ENCODE measurements at places on chromosomes 12 and 14.

GRCh38 chr12:79624378-79624777 lies 66.4 kb downstream of the PAWR start:
- no peak for DNase-seq

DNA sequence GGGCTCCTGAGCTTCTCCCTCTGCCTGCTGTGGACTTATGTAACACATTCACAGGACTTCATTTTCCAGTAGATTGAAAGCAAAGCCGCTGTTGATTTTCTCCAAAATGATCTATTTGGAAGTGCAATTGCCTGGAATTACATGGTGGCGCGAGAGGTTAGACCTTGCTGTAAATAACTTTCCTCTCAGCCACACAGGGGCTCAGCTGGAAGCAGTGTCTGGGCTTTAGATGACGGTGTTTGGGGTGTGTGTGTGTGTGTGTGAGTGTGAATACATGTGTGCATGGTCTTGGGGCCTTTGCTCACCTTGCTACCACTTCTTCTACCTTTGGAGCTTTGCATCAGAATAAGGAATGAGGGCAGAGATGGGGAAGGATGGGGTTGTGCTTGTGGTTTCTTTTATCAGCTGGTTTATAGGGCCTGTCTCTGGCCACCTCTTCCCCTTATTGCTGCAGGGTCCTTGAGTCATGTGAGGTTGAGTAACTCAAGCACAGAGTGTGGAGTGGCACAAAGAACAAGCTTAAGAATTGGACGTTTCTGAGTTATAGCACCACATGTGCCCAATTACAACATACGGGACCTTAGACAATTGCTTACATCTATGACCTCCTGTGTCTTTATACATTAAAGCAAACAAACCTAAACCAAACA lies 280.6 kb downstream of the NRXN3 start:
- no peak for DNase-seq

GRCh38 chr14:74049876-74050495 lies 30.8 kb downstream of the BBOF1 start:
- DNase-seq: no peak

DNA sequence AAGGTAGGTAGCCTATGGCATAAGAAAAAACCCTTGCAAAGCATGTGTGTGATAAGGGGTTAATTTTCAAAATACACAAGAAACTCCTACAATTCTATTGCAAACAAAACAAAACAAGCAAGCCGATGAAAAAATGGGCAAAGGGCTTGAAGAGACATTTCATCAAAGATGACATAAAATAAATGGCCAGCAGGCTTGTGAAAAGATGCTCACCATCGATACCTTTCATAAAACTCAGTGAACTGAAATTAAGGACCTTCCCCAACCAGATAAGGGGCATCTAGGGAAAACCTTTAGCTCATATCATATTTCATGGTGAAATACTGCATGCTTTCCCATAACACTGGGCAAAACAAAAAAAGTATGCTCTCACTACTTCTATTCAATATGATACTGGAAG lies 131.2 kb downstream of the PPM1H start:
- DNase-seq: no peak

DNA sequence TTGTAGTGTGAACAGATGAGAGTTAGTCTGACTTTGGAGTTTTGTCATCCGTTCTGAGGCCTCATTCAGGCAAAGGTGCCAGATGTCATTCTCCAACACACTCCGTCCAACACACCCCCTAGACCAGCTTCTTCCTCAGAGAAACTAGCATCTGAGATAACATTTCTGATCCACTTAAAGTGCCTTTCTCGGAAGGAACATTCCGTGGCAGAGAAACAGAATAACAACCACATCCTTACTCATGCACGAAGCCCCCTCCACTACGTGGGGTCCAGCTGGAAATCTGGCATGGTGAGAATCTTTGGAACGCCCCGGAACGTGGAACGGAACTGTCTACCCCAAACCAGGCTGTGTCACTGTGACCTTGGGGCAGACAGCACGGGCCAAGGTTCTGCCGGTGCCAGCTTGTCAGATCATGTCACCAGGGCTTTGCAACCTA lies 17.0 kb upstream of the BCL7A start:
- DNase-seq: no peak

DNA sequence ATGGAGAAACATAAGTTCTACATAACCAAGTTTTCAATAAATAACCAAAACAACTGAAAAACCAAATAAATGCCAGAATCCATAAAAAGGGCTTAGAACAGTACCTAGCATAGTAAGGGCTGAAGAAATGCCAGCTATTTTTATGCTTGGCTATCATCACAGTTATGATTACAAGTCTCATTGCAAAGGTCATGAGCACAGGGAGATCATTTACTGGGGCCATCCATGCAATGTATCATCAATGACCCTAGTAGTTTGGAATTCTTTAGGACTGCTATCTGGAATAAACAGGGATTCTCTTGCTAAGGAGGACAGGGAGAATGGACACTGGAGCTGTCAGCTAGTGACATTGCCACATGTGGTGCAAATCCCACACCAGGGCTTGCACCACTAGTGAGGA lies 92.5 kb upstream of the NAP1L1 start:
- DNase-seq: no peak

DNA sequence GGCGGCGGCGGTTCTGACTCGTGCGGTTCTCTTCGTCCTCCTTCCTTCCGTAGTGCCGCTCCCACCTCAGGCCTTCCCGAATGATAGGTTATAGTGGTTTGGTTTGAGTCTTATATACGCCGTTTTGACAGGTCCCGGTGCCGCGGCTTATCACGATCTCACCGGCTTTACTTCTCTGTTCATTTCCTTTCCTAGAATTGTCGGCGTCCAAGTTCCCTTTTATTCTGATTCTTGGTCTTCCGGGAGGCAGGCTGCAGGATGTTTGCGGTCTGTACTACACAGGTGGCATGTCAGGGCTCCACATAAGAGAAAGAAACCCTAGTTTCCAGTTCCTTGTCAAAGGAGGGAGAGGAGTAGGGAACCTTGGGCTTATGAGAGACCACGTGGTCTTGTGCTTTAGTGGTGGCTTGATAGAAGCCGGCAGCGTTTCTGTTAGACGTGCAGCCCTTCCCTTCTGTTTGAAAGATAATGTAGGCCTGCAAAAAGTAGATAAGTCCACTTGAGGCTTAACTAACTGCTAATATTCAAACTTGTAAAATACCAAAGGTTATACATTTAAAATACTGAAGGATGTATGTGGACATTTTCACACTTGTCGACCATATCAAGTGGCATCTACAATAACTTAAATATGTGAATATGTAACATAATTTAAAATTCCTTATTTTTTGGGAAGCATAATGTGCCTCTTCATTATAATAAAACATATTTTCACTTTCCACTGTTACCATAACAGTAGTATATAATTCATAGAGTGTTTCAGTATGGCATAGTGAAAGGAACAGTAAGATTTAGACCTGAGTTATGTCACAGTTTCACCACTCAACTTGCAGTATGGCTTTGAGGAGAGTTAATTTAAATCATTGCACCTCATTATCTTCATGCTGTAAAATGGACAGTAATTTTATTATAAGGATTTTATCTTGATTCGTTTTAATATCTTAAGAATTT lies 804 bp downstream of the USP15 start:
- DNase-seq: peak; percentile 77

Measured in CD4-positive, alpha-beta T cell treated with Interferon gamma for 1 hour (primary cell).